ENCODE measurements at places on chromosomes 1 and 21.

DNA sequence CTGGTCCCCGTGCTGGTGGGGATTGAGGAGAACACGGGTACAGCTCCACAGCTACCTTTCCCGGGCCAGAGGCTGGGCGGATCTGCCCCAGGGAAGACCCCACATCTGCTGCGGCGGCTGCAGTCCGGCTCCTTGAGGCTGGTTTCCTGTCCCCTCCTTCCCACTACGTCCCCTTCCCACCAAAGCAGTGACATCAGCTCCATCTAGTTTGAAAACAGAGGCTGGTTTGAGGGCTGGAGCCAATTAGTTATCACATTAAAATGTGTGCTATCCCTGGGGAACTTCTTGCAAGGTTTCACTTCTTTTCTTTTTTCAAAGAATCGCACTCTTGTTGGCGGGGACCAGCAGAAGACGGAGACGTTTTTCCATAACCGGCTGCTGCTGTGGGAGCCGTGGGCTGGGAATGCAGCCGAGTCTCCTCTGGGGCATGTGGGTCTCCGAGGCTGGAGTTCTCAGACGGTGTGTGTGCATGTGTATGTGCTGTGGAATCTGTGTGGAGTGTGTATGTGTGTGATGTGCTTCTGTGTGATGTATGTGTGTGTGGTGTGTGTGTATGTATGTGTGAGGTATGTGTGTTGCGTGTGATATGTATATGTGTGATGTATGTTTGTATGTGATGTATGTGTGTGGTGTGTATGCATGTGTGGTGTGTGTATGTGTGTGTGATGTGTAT lies 8.9 kb upstream of the PCBP3 start:
- DNase-seq = no peak

DNA sequence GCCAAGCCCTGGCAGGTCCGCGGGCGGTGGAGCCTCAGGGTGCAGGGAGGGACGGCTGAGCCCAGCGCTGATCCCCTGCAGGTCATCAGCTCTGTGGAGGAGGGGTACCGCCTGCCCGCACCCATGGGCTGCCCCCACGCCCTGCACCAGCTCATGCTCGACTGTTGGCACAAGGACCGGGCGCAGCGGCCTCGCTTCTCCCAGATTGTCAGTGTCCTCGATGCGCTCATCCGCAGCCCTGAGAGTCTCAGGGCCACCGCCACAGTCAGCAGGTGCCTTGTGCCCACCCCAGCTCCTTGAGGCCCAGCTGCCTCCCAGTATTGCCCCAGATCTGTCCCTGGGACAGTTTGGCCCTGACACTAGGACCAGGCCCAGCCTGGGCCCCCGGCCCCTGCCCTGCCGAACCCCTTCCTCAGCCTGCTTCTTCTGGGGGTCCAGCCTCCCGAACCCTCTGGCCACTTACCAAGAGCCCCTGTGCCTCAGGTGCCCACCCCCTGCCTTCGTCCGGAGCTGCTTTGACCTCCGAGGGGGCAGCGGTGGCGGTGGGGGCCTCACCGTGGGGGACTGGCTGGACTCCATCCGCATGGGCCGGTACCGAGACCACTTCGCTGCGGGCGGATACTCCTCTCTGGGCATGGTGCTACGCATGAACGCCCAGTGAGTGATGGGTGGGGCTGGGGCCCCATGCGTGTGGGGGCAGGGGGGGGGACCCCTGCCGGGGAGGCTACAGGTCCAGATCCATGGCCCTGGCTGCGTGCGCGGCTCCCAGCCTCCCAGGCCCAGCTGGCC lies 35.4 kb upstream of the C1QA start:
- no peak for DNase-seq

GRCh38 chr1:204697893-204698292 lies 12.4 kb upstream of the LRRN2 start:
- no peak for DNase-seq

GRCh38 chr1:155872527-155872926 lies 13.2 kb downstream of the SYT11 start:
- no peak for DNase-seq

DNA sequence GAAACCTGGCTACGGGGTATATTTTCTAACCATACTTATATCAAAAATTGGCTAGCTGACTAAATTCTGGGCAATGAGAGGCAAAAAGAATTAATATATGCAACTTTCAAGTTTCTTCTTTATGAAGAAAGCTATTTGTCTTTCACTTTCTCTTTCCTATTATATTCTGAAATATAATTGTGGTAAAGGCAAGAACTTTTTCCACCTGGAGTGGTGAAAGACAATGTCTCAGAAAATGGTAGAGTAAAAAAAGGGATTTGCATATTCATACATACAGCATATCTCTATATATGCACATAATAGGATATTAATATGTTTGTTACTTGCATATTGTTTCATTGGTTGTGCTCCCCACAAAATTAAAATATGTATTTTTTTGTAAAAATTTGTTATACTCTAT lies 793.8 kb downstream of the PLA2G4A start:
- no peak for DNase-seq

DNA sequence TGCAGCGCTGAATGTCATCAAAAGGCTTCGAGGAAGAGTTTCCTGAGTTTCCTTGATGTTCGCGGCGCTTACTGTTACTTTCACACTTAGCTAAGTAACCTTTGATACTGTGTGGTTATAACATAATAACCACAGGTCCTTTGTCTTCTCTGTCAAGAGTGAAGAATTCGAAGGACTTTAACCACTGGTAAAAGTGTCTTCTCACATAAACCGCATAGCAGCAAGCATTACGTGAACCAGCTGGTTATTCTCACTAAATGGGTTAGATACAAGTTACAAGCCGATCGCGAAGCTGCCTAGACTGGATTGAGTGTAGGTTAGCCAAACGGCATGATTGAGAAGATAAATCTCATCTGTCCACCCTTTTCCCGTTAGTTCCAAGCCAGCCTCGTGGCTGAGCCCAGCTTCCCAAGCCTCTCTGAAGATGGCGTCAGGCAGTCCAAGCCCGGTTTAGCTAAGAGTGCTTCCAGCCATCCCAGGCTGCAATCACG lies 18.3 kb upstream of the IFNGR2 start:
- peak; percentile 29 for DNase-seq

GRCh38 chr1:59364037-59364436 lies 67.1 kb downstream of the FGGY start:
- DNase-seq = no peak

- peak; percentile 79 for DNase-seq
Measured at GRCh38 chr1:30749691-30750583, 7.6 kb downstream of the LAPTM5 start.

DNA sequence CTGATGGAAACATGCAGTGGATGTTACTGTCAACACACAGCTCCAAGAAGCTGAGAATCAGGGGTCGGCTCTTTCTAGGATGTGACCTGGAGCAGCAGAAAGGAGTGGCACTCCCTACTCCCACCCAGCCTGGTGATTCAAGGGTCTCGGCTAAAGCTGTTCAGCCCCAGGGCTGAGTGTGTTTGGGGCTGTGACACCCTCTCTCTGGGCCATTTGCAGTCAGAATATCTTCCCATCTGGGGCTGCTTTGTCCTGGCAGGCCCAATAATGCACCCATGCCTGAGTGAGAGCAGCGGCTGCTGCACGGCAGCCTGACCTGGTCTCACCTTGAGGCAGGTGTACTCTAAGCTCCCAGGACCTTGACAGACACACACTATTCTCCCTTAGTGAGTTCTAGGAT lies 52.5 kb upstream of the AJAP1 start:
- no peak for DNase-seq

DNA sequence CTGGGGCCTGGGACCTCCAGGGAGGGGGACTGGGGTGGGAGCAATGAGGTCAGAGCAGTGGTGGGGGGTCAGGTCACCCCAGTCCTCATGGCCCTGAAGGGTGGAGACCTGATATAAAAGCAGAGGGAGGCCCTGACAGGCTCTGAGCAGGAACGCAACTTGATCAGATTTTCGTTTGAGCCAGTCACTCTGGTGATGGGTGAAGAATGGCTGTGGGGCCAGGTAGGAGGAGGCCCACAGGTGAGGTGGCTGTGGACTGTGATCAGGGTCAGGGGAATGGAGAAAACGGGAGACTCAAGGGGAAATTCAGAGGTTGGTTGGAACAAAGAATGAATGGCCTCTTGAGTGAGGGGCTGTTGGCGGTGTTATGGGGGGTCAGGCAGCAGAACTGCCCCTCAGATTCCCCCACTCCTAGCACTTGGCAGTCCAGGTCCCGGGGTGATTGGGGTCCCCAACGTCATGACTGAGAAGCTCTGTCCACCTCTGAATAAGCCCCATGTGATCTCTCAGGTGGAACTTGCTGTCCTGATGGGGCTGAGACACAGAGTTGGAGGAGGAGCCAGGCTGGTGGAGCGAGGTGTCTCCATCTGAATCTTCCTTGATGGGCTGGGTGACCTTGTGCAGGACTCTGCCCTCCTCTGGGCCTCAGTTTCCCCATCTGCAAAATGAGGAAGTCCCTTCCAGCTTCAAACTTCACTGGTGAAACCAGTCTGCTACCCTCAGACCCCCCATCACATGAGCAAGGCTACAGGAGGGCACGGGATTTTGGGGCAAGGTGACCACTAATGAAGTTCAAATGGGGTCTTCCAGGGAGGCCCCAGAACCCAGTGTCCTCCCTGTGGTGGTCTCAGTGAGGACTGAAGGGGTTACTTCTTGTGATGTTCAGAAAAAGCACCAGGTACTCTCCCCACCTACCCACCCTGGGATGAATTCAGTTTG lies 683.0 kb downstream of the MATN1 start:
- DNase-seq = no peak

DNA sequence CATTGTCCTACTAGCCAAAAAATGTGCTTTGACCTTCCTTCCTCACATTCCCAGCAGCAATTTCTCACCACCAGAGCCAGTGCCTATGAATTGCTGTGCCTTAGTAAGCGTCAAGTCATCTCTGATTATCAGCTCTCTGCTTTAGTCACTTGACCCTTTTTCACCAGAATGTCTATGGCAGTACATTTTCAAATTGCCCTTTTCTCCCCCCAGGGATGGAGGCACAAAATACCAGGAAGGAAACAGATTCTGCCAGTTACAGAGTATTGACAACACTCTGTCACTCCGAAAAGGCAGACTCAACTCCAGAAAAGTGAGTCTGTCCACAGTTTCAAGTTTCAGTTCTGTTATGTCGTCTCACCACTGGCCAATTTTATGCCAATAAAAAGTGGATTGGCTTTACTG lies 167.4 kb downstream of the TNFSF18 start:
- DNase-seq = no peak

DNA sequence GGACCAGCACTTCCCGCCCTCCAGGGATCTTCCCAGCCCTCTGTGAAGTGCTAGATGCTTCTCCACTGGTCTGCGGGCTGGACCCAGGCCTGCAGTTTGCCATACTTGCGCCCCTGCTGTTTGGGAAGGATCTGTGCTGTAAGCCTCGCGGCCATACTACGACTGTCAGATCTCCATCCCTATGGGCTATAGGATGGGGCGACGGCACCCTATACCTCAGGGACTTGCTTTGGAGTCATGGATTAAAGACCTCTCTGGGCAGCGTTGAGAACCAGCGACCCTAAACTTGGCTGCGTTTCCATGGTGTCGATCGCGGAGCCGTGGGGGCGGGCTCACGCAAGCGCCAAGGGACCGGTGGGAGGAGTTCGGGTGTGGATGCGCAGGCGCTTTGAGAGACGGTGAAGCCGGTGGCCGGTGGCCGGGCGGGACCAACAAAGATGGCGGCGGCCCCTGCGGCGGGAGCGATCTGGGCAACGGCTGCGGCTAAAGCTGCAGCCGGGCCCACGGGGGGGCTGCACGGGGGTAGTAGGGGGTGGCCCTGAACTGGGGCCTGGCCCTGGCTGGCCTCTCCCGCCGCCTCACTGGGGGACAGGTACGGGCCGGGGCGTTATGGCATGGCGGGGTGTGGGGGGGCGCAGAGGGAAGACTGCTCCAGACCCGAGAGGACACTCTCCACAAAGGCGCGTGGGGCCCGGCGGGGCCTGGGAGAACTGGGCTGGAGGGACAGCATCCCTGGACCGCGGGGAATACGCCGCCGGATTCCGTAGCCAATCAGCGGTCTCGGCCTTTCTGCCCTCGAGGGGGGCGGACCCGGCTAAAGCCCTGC lies at the start of gene USP21:
Gene USP21 (plus strand): TSS at position 414 of the 826 bp plus-strand sequence. CDS start 1,141 bp downstream, outside the sequence.
- DNase-seq = peak; percentile 89

DNA sequence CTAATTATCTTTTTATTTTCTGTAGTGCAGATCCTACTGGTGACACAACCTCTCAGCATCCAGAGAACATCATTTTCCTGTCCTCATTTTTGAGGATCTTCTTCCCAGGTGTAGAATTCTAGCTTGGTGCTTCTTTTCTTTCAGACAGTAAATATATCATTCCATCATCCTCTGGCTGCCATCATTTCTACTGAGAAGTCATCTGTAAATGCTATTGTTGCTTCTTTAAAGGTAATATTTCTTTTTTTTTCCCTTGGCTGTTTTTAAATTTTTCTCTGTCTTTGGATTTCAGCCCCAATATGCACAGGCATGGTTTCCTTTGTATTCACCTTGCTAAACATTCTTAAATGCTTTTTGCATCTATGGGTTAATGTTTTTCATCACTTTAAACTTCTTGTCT lies 3.3 kb upstream of the KRTAP10-9 start:
- DNase-seq = no peak

DNA sequence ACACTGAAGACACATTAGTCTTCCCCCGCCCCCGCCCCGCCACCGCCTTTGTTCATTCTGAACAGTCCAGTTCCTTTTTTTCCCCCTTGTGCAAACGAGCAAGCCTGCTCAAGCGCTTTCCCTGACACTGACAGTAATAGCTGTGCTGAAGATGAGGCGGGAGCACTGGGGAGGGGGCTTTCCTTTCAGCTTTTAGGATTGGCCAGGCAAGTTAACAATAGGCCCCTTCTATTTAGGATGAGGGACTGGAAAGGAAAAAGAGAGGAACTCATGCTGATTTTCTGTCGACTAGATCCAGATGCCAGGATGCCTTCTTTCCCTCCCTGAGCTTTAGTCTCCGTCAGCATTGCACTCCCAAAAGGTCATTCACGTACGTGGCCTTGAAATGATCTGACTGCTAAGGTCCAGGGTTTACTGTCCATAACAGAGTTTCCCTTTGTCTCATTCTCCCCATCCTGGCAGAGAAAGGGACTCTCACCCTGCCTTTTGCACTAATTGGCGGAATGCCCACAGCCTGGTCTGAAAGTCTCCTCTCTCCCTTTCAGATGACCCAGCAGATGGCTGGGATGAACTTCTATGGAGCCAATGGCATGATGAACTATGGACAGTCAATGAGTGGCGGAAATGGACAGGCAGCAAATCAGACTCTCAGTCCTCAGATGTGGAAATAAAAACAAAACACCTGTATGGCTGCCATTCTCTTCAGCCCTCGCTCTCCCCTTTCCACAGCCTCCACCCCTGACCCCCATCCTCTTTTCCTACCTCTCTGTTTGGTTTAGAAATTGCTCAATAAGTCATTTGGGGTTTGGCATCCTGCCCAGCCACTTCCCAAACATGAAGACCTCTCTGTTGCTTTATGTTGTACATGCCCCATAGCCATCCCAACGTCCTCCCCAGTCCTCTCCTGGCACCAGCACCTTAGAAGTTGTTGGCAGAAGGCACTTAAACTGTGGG lies 28.6 kb upstream of the ZFP69B start:
- no peak for DNase-seq

- no peak for DNase-seq
Measured at GRCh38 chr1:208271236-208271635, 27.1 kb upstream of the PLXNA2 start.
